ENCODE measurements at places on chromosomes 3 and 15.

DNA sequence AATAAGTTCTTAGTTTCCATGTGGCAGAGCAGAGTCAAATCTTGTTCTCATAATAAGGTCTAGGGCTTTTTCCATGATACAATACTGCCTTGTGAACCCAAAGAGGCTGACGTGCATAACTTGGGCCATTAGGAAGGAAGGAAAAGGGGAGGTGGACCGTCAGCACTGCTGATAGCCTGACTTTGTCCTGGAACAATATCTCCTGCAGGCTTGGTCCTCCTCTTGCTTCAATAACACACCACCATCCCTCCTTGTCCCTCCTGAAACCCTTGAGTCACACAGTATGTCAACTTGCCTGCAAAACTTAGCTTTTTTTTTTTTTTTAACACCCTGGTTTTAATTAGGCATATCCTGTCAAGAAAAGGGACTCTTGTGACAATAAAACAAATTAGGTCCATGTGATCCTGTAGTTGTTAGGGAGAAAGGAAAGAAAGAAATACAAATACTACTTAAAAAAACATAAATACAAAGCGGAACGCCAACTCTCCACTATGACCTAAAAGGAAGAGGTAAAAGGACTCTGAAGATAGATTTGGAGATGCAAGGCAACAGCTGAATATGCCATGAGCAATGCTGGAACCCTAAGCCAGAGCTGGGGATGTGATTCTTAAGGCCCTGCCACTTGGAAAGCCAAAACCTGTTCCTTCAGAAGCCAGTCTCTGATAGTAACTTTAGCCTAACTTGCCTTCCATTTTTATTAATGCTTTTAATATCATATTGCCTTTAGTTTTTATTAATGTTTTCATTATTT is 67.0 kb downstream of the WWTR1 start:
- DNase-seq: no peak

- DNase-seq: peak; percentile 80
Observed at GRCh38 chr3:53044711-53045517, 959 bp downstream of the SFMBT1 start.

- DNase-seq: no peak
Observed at GRCh38 chr15:69718436-69718835, 265.8 kb downstream of the RPLP1 start.

DNA sequence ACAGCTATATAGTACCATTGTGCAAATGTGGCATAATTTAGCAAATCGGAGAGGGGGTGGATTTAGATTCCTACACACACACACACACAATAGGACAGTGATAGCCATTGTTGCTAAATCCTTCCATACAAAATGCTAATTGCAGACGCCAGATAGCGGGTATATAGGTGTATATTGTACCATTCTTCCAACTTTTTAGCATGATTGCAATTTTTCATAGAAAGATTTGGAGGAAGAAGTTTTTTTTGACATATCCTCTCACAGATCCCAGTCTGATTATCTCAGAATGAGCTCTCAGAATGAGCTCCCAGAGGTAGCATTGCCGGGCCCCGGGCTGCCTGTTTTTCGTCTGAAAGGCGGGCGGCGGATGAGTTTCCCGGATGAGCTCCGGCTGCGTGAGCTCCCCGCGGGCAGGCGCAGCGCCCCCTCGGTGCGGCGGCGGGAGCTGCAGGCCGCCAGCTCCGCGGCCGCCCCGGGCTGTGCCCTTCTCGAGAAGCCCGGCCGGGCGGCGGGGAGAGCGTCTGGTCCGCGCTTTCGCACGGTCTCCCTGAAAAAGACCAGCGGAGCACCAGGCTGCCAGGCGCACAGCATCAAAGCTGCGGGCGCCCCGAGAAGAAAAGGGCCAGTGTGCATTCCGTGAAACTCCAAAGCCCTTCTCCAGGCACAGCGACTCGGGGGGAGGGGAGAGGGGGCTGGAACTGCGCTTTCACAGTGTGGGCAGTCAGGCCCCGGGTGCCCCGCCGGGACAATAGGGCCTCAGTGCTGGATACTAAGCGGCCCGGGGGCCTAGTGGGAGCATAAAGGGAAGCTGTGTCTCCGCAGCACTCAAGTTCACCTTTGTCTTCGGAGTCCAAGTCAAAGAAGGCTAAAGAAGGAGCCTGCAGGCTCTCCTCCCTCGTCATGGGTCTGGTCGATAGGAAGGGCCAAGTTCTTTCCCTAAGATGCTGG is 12.0 kb upstream of the SHC4 start:
- peak; percentile 71 for DNase-seq

GRCh38 chr3:153911116-153911515 is 210.1 kb upstream of the ARHGEF26 start:
- DNase-seq: no peak

GRCh38 chr3:37918627-37919026 is 56.9 kb downstream of the CTDSPL start:
- DNase-seq: no peak

DNA sequence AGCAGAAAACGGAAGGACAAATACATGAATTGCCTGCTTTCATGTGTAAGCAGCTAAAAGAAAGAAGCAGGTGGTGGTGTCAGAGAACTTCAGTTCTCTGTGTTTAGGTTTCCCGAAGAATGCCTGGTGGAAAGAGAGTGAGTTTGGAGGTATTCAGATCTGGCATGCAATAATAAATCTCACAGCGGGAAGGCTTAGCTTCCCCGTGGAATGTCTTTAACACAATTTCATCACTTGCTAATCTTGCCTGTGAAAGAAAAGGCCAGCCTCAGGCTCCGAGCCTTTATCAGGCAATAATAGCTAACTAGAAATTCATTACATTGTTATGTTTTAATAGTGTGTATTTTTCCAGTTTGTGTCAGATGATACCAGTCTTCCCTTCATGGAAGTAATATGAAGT is 220.3 kb downstream of the PDZRN3 start:
- no peak for DNase-seq

GRCh38 chr3:29412110-29412509 is 131.2 kb downstream of the RBMS3 start:
- DNase-seq: no peak

- peak; percentile 26 for DNase-seq
Observed at GRCh38 chr15:76337696-76338485, 1.3 kb downstream of the ISL2 start.

GRCh38 chr3:77563012-77563411 is 523.1 kb downstream of the ROBO2 start:
- DNase-seq: no peak

DNA sequence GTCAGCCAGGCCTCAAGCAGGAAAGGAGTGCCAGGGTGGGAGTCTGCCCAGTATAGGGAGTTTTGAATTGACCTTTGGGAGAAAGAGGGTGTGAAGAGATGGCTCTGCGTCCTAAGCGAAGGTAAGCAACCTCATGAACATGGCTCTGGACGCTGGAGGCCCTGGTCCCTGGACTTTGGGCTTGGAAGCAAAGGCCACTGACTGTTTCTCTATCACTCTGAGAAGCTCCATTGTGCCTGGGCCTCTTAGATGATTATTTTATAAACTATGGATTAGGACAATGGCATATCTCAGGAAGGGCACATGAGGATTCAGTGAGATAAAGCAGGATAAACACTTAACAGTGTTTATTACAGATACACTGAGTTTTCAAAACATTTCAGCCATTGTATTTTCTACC is 59.0 kb downstream of the SUCLG2 start:
- no peak for DNase-seq

DNA sequence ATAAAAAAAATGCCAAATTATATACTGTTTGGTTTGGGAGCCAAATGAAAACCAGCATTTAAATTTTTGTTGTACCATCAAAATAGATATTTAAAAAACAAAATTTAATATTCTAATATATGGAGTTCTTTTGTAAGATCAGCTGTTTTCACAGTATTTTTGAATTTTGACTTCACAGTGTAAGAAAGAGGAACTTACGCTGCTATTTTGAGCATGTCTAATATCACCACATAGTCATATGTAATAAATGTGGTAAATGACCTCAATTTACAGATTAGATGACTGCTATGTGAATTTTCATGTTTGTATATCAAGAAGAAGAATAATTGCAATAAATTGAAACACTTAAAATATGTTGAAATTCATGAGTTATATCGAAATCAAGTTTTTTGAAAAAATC is 189.6 kb downstream of the ARRDC4 start:
- DNase-seq: no peak

DNA sequence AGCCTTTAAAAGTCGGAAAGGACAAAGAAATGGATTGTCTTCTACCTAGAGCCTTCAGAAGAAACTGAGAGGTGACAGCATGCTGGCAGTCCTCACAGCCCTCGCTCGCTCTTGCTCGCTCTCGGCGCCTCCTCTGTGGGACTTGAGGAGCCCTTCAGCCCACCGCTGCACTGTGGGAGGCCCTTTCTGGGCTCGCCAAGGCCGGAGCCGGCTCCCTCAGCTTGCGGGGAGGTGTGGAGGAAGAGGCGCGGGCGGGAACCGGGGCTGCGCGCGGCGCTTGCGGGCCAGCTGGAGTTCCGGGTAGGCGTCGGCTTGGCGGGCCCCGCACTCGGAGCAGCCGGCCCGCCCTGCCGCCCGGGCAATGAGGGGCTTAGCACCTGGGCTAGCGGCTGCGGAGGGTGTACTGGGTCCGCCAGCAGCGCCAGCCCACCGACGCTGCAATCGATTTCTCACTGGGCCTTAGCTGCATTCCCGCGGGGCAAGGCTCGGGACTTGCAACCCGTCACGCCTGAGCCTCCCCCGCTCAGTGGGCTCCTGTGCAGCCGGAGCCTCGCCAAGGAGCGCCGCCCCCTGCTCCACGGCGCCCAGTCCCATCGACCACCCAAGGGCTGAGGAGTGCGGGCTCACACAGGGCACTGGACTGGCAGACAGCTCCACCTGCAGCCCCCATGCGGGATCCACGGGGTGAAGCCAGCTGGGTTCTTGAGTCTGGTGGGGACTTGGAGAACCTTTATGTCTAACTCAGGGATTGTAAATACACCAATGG is 953.8 kb upstream of the GBE1 start:
- DNase-seq: no peak

- no peak for DNase-seq
Observed at GRCh38 chr15:25088261-25088790, 133.5 kb downstream of the SNRPN start.

DNA sequence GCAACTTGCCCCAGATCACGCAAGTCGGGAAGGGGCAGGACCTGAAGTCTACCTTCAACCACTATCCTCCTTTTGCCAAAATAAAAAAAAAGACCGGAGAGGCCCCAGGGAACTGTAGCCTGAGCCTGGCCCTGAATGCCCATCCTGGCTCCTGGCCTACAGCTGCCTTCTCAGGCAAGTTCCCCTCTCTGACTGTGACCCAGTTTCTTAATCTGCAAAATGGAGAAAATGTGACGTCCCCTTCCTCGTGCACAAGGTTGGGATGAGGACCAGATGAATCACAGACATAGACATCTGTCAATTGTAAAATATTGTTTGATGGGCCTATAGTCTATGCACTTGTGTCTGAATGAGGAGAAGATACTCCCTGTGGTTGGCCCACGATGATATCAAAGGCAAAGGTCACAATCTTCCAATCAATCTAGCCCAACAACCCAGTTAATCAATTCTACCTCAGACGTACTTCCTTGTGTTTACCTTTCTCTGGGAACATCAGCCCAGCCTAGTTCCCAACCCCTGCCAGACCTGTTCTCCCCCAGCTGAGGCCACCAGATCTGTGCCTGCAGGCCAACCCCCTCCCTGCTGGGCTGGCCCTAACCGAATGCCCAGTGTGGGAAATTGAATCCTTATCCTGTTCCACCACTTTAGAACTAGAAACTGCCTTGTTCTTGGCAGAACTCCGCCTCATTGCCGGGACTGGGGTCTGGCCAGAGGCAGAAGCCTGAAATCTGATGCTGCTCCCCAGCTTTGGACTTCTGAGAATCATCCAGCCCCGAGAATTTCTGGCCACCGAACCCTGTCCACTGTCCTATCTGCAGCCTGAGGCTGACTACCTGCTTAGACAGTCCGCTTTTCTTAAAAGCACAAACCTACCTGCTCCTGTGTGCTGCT is 101.8 kb upstream of the LIPC start:
- DNase-seq: no peak

GRCh38 chr15:25532269-25533140 is 93.7 kb upstream of the UBE3A start:
- DNase-seq: no peak

- DNase-seq: no peak
Observed at GRCh38 chr3:101104321-101104720, 111.1 kb upstream of the ABI3BP start.

DNA sequence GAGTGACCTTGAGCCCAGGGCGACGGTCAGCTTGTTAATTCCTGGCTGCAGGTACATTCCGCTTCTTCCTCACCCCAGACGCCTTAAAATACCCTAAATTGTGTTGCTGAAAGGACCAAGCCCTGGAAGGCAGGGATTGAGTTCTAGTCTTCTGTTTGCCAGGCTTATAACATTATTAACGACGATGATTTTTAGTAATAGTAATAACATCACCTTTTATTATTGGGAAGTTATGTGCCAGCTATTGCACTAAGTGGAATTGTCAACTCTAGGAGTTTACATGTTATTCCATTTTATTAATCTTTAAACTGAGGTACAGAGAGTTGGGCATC is 409 bp downstream of the OXNAD1 start:
- DNase-seq: no peak

DNA sequence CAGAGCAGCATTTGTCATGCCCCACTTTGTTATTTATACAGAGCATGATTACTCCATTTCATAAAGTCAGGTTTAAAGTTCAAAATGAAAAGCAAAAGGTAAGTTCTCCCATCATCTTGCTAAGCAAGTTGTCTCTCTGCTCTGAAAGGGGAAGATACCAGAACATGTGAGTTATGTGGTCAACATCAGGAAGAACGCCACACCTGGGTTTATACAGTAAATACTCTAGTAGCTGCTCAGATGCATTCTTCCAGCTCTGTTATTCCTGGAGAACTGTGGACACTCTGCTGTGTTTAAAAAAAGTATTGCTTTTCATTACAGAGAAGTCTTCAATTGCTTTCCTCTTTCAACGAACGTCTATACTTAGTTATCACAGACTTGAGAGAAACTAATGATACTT is 145.7 kb downstream of the PLCL2 start:
- no peak for DNase-seq

GRCh38 chr3:109155828-109156227 is 19.3 kb downstream of the C3orf85 start:
- DNase-seq: no peak

- no peak for DNase-seq
Observed at GRCh38 chr3:194009019-194009418, 126.9 kb upstream of the HES1 start.

DNA sequence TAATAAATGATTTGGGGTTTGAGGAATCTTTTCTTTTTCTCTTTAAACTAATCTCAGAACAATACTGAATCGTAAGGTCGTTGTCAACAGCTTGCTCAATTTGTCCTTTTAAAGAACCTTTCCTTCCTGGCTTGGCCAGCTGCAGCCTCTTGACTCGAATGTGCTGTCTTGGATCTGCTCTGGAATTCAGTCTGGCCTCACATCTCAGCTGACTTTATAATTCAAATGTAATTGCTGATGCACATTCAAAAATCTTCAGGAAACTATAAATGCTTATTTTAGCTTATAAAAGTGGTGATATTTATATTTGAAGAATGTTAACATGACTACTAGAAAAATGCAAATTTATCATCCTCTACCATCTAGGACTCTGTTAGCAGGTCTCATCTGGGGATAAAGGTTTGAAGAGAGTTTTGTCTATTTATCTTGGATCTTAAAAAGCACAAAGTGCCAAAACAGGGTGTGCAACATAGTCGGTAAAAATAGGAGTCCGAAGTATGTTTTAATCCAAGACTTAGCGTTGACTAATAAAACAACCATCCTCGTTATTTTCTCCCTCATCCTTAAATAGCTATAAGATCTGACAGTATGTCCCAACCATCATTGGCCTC is 1035.2 kb downstream of the MCTP2 start:
- no peak for DNase-seq

GRCh38 chr3:174439331-174440252 is 419.5 kb upstream of the NAALADL2 start:
- peak; percentile 1 for DNase-seq

Data from CD4-positive, alpha-beta T cell treated with Interleukin-10 for 1 hour (primary cell).